ENCODE measurements at places on chromosomes 6 and 20. TPM values are rescaled to one million over a fixed set of nuclear protein-coding genes. Genes with fewer than 3 reads are reported as not detected.

DNA sequence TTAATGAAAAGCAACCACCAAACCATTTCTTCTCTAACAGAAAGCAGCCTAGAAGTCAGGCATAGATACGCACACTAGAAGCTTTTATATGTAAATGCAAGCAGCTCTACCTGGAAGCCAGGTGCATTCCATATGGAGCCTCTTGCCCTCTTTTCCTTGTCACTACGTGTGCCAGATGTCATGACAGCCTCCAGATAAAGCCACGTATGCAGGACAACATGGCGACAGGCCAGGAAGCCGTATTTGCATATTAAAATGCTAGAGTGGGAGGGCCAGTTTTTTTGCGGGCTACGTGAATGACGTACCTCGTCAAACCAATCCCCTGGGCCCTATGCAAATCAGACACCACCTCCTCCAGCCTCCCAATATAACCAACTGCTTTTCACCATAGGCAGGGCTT, 308.1 kb upstream of the SPTLC3 start:
- peak; percentile 19 for DNase-seq

- no peak for DNase-seq
Measured at GRCh38 chr20:40704828-40705227, 15.8 kb upstream of the MAFB start.

DNA sequence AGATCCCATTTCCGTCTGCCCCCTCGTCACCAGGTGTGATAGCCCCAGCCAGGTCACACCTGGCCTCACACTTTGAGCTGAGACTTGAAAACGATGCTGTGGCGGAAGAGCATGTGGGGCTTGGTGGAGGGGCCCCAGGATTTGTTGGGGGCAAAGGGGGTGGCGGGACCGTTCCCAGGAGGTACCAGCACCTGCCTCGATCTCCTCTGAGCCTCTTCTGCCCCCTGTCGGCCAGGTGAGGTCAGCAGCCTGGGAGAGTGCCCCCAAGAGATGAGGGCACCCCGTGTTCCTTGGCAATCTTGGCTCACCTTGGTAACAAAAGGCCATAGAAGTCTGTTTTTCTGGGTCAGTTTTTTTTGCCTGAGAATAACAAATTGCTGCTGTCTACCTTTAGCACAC, 25.4 kb downstream of the SPATA2 start:
- peak; percentile 82 for DNase-seq

- DNase-seq: peak; percentile 81
Measured at GRCh38 chr20:14919501-14920081, 582.2 kb upstream of the FLRT3 start.

- DNase-seq: no peak
Measured at GRCh38 chr6:109373762-109374161, 8.5 kb downstream of the CD164 start.

DNA sequence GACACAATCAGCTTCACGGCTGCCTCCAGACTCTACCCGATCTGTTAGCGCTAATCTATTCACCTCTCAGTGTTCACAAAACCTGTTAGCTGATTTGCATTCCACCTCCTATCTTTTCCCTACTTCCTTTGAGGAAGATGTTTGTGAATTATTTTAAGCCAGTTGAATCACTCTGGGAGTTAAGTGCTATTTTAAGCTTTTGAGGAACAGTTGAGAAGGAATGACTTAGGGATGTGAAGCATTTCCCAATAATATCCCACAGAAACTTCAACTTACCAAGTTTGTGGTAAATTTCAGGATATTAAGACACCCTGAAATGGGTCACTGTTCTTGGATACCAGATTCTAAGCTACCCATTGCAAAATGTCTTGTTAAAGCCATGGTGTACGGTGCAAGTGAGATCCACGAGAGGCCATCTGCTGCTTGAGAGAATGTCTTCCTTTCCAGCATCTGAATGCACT, 145.2 kb upstream of the CITED2 start:
- no peak for DNase-seq

DNA sequence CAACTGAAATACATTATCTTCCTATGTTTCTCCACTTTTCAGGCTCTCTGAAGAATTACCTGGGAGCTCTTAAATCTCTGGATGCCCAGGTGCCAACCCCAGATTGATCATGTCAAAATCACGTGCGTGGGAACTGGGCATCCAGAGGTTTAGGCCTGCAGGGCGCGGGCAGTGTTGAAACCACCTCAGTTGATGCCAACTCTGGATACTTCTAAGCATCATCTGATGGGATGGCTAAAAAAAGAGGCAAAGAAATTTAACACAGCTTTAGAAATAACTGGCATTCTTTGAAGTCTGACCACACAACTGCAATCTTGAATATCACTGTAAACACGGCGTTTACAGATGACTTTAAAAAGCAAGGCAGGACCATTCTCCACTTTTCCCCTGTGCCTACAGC, 41.9 kb downstream of the PTGIS start:
- DNase-seq: no peak

DNA sequence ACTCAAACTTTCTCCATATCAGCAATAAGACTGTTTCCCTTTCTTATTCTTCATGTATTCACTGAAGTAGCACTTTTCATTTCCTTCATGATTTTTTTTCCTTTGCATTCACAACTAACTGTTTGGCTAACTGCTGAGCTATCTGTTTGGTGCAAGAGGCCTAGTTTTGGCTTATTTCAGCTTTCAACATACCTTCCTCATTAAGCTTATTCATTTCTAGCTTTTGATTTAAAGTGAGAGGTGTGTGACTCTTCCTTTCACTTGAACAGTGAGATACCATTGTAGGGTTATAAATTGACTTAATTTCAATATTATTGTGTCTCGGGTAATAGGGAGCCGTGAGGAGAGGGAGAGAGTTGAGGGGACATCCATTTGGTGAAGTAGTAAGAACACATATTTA, 262.0 kb upstream of the PREP start:
- DNase-seq: no peak

DNA sequence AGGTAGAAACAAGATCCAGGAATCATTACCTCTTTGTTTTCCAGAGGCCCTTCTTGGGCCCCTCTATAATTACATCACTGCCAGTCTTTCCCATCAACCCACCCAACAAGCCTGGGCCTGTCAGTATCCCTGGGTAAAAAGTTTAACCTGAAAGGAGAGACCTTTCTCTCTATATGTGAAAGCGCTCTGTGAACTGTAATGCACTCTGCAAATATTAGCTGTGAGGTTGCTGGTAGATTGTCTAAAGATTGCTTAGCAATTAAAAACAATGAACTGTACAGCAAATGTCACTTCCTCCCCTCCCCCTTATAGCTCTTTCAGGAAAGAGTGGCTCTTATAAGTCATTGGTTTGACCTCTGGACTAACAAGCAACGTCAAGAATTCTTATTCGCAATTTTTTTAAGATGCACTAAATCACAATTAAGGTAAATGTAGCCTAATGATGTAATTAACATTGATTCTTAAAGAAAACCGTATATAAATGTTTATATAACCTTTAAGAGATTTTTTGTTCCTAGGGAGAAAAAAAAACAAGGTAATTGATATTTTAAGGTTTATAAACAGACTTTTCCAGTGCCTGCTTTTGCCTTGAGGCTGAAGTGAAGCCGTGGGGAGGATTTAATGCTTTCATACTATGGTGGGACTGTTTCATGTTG, 18.4 kb downstream of the ECT2L start:
- no peak for DNase-seq

DNA sequence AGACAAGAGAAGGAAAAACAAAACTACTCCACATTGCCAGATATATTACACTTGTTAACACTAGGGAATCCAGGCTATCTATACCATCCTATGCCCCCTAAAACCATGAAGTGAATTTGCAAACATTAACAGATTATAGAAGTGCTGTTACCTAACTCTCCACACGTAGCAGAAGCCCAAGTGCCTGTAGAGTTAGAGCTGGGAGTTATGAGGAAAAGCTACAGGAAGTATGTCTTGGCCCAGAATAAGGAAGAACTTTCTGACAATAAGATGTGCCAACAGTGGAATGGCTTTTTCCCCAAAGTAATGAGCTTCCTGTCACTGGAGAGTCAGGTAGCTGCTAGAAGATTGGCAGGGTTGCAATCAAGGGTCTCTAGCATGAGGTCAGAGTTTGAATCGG, 32.5 kb downstream of the ADGRG6 start:
- no peak for DNase-seq

- no peak for DNase-seq
Measured at GRCh38 chr20:955656-956055, 39.5 kb upstream of the ANGPT4 start.

DNA sequence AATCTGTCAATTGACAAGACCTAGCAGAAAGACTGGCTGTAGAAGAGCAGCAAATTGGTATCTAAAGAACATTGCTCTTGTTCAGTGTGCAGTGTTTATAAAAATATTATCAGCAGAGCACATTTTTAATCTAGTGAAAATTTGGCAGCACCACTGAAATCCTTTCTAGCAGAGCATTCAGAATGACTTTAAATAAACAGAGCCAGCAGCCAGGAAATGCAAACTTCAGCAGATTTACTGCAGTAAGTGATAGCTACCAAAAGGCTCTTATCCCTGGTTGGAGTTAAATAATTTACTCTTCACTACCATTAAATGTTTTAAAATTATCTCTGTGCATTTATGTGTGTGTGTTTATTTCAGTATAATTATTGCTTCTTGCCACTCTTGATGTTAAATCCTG, 590.9 kb upstream of the CITED2 start:
- no peak for DNase-seq

GRCh38 chr6:66851930-66852329, 1144.9 kb upstream of the EYS start:
- no peak for DNase-seq

- no peak for DNase-seq
Measured at GRCh38 chr6:9404351-9405146, 969.2 kb upstream of the SLC35B3 start.

DNA sequence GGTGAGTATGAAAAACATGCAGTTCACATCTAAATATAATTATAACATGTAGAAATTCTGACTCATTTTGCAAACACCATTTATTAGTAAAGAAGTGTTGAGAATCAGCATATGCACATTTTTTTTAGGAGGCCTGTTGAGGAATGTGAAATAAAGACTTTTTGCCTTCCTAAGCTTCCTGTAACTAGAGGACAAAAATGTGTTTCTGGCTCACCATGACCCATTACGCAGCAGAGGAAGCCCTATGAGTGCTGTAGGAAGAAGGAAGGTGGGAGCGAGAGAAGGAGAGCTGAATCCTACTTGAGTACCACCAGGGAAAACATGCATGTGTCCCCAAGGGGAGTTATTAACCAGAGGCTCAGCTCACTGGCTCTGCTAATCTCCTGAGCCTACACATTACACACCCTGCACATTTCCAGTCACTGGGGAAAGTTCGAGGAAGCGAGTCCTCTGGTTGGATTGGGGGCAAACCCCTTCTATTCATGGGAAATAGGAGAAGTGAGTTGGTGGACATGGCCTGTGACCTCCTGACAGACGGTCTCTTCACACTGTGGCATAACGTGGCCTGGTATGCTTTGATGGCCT, 540.5 kb upstream of the JAG1 start:
- DNase-seq: no peak

GRCh38 chr20:54278262-54278661, 70.4 kb downstream of the PFDN4 start:
- no peak for DNase-seq

- DNase-seq: no peak
Measured at GRCh38 chr6:170278743-170279094, 12.2 kb downstream of the DLL1 start.

GRCh38 chr6:44128020-44128917, 915 bp downstream of the TMEM63B start:
- peak; percentile 57 for DNase-seq

DNA sequence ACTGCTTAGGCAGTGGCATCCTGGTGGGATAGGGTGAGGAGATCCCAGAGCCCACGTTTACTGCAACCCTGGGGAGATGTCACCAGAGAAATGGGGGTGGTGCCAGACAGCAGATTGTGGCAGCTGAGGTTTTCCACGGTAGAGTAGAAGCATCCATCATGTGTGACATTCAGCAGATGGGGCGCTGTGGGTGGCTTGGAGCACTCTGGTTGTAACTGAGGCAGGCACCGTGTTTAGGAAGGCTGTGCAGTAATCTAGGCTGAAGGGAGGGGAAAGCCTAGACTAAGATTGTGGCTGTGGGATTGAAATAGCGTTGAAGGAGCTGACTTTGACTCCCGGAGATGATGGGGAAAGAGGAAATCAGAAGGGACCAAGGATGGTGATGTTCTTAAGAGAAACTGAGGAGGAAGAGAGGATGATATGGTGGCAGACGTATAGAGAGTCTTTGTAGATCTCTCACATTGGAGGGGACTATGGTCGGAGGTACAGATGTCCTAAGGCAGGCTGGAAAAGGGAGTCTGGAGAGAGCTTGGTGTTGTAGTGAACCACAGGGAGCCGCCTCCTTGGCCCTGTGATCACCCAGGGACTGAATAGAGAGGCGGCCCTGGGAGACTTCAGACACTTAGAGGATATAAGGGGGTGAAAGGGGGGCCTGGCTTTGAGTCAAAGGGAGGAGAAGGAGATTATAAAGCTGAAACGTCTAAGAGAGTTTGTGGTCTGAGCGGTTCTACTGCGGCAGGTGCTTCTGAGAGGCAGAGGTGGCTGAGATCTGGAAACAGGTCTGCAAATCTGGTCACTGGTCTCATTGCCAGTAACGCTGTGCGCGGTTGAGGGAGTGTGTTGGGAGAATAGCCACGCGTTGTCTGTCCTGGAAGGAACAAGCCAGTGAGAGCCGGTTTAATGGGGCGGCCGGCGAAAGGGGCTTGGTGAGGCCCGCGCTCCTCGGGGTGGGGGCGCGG, 792 bp upstream of the MICA start:
- no peak for DNase-seq

- DNase-seq: no peak
Measured at GRCh38 chr6:125101631-125102030, 51.9 kb upstream of the TPD52L1 start.

GRCh38 chr20:37518606-37519507, 2.2 kb upstream of the NNAT start:
- no peak for DNase-seq

DNA sequence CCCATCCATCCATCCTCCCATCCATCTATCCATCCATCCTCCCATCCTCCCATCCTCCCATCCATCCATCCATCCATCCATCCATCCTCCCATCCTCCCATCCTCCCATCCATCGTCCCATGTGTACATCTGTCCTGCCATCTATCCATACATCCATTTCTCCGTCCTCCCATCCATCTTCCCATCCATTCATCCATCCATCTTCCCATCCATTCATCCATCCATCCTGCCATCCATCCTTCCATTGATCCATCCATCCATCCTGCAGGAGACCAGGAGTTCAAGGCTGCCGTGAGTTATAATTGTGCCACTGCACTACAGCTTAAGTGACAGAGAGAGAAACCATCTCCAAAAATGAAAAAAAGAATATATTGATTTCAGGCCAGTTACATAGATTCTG, 356.5 kb downstream of the CDH26 start:
- DNase-seq: no peak

- no peak for DNase-seq
Measured at GRCh38 chr6:21984561-21984960, 312.3 kb downstream of the PRL start.

- peak; percentile 78 for DNase-seq
Measured at GRCh38 chr6:139028658-139029469, at the start of gene ABRACL. Gene ABRACL, plus strand, starts transcription at chr6:139028745. Its CDS starts 5,416 bp downstream, at chr6:139034161.

SLC17A2 gene
- not detected for total RNA-seq

FOXS1 gene
- total RNA-seq: not detected

PET117 gene
- 25.7 TPM for total RNA-seq

RIMS4 gene
- 24.8 TPM for total RNA-seq

OR2H1 gene
- not detected for total RNA-seq

MYT1 gene
- 2.0 TPM for total RNA-seq

SYCP2 gene
- 0.69 TPM for total RNA-seq

PIGU gene
- total RNA-seq: 31.7 TPM

DEFB132 gene
- total RNA-seq: not detected

APMAP gene
- 62.1 TPM for total RNA-seq
